ENCODE measurements at places on chromosomes 4 and X.

GRCh38 chr4:127959794-127960193 lies 5.2 kb downstream of the MFSD8 start:
- DNase-seq, result no peak

- peak; percentile 36 for DNase-seq
Measured at GRCh38 chr4:111937368-111937767, 207.9 kb upstream of the FAM241A start.

DNA sequence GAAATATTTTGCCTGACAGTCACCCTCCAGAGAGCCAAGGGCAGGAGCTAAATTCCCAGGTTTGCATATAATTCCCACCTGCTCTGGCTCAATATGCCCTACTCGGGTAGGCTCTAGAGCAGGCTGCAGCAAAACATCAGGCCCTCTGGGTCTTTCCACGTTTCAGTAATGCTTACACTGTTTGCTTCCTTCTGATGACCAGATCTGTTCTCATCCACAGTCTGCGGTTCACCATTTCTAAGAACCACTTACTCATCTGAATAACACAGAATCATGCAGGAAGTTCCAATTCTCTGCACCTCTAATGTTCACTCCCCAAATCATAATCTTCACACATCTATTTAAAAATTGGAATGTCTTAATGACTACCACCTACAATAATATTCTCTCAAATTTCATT lies 141.4 kb downstream of the PPP3CA start:
- DNase-seq, result peak; percentile 58

- no peak for DNase-seq
Measured at GRCh38 chrX:147403040-147403439, 508.7 kb upstream of the FMR1 start.

GRCh38 chr4:7691982-7692381 lies 247.7 kb downstream of the AFAP1 start:
- no peak for DNase-seq

DNA sequence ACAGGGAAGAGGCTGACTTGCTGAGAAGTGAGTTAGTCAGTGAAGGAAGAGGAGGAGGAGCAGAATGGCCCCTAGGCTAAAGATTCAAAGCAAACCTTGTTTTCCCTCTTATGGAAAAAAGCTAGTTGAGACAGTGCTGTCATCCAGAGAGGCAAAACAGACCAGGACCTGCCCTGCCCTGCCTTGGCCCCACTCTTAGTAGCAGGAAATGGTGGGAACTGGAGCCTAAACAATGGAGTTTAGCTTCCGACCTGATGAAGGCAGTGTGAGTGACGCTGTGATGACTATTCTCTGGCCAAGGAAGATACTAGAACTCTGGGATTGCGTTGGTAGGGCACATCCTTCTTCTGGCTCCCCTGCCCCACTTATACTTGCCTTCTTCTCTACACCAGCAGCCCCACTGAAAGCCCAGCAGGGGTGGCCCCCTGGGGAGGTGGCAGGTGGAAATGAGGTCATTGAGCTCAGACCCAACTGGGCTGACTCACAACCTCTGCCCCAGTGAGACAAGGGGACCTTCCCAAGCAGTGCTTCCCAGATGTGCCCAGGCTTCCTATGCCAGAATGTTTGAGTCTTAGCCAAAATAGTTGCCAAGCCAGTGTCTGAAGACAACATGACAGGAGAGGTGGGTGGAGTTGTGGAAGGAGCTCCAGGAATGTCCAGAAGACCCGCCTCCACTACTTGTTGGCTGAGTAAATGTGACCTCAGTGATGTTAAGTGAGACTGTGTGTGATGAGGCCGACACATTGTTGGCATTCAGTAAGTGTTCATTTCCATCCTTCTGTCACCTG lies 38.8 kb downstream of the MSN start:
- peak; percentile 39 for DNase-seq

DNA sequence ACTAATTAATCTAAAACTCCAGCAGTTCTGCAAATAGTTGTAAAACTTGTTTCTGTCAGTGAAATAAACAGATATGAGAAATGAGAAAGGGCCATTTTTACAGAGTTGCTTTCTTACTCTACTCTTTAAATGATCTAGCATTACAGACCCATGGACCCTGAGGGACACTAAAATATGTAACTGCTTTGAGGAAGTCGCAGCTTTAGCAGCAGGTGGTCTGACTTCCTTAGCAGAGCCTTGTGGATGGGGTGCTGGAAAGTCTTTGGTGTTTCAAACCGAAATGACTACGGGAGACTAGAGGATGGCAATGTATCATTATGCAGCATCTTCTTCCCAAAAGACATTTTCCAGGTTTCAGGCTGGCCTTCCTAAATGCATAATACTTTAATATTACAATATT lies 18.7 kb downstream of the SHISA3 start:
- DNase-seq, result no peak

DNA sequence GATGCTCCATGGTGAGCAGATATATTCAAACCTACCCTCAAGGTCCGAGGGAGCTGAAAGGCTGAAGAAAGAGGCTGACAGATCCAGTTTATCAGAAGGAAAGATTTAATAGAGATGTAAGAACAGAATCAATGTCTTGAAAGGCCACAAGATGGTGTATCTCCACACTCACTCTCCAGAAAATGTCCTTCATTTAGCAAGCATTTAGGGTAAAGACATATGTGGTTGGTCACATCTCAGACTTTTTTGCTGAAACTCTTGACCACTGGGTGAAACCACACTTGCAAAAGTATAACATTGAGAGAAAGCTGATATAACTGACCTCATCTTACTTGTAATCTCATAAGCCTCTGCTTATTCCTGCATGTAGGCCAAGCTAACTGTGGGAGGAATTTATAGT lies 745.8 kb upstream of the GALNTL6 start:
- DNase-seq, result peak; percentile 9

All from GM12865 (cell line).